ENCODE measurements at places on chromosomes 1 and 21. TPM values are rescaled to one million over a fixed set of nuclear protein-coding genes. Genes with fewer than 3 reads are reported as not detected.

GRCh38 chr1:34839526-34840305 lies 19.8 kb downstream of the SMIM12 start:
- no peak for DNase-seq

Gene ORC1
- polyA plus RNA-seq = 5.9 TPM

GRCh38 chr1:244393604-244394176 lies 58.0 kb downstream of the ADSS2 start:
- DNase-seq = no peak

DNA sequence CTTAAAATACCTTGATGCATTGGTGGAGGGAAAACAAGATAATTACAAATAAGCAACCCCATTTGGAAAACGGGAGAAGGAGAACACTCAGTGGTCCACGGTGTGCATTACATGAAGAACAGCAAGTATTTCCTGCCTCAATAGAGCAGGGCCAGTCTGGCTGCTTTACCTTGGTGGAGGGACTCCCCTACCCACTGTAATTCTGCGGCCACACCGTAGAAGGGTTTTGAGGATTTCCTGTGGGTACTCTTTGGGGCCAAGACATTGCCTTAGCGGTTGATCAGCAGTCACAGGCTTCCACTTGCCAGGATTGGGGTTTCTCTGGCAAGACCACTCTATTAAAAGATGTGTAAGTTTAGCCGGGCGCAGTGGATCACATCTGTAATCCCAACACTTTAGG lies 16.3 kb upstream of the TMEM54 start:
- DNase-seq = no peak

DNA sequence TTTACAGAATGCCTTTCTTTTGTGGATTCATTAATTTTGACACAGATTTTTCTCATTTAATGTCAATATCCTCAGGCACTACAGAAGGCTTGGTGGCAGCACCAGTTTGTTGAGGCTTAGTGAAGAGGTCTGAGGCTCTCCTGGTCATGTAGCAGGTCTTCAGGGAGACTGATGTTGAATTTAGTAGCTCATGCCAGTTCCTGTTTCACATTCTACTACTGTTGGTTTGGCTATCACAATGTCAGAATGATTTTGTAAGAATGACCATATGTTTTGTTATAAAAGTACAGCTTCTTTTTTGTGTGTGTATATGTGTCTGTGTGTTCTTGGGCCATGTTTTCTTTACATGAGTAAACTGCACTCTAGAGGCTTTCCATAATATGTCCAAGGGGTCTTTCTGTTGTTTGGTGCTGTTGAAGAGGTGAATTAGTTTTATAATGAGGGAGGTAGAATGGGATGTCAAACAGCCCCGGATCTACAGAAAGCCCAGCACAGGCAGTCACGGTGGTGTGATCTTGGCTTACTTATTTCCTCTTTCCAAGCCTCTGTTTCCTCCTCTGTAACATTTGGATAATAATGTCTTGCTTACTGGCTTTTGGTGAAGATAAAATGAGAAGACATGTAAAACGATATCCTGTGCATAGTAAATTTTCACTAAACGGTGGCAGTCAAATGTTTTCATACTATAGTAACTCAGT lies 32.0 kb downstream of the C1orf21 start:
- DNase-seq = no peak

GRCh38 chr1:112304612-112305011 lies 91.4 kb upstream of the CTTNBP2NL start:
- DNase-seq = no peak

Measured in left renal cortex interstitium (tissue), 4 donors.